ENCODE measurements at places on chromosomes 4 and X. TPM values are rescaled to one million over a fixed set of nuclear protein-coding genes. Genes with fewer than 3 reads are reported as not detected.

DNA sequence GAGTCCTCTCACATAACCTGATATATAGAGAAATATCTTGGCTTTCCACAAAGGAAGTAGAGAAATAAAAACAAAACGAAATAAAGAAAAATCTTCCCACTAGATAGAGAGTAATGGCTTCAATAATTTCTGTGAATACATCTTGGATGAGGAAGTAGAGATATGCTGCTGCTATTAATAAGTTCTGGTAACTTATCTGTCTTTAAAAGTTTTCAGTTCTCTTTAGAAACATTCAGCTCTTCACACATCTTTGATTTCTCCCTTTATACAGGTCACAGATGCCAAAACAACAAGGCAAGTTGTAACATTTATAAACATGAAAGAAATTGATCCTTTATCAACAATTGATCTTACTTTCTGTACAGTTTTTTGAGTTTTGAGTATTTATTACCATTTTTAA lies 615.8 kb downstream of the TRAM1L1 start:
- no peak for DNase-seq

The SYP gene
- total RNA-seq, result 1.2 TPM

The SRPX gene
- total RNA-seq, result 47.4 TPM

- DNase-seq, result no peak
Measured at GRCh38 chrX:136870064-136870463, 10.5 kb downstream of the RBMX start.

- peak; percentile 16 for DNase-seq
Measured at GRCh38 chrX:77742788-77743476, 43.1 kb downstream of the ATRX start.

The MMAA gene
- total RNA-seq, result 6.6 TPM

All from muscle of leg (tissue), 16 donors.